ENCODE measurements at places on chromosomes 13 and 19.
A peak's percentile ranks its signal among the peaks of the same experiment; 100 is the strongest.

GRCh38 chr13:30241532-30241931 lies 65.8 kb downstream of the KATNAL1 start:
- DNase-seq: no peak

GRCh38 chr13:102484329-102484728 lies 82.5 kb upstream of the FGF14 start:
- DNase-seq: no peak

- no peak for DNase-seq
Observed at GRCh38 chr13:73938372-73939070, 195.7 kb downstream of the KLF12 start.

DNA sequence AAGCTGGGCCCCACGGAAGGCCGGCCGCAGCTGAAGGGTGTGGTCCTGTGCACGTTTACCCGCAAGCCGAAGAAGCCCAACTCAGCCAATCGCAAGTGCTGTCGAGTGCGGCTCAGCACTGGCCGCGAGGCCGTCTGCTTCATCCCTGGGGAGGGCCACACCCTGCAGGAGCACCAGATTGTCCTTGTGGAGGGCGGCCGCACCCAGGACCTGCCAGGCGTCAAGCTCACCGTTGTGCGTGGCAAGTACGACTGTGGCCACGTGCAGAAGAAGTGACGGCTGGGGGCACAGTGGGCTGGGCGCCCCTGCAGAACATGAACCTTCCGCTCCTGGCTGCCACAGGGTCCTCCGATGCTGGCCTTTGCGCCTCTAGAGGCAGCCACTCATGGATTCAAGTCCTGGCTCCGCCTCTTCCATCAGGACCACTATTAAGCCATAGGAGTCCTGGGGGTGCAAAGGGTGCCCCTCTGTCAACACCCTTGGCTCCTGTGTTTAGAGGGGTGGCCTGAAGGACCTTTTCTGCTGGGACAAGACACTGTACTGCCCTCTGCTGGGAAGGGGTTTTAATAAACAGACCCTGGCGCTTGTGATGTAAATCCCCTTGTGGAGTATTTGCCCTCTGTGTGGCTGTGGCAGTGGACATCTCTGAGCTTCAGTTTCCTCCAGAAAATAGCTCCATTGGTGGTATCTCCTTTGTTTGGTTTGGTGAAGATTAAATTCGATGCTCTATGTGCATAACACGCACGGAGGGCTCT lies 1.9 kb downstream of the MRPS12 start:
- DNase-seq: no peak

DNA sequence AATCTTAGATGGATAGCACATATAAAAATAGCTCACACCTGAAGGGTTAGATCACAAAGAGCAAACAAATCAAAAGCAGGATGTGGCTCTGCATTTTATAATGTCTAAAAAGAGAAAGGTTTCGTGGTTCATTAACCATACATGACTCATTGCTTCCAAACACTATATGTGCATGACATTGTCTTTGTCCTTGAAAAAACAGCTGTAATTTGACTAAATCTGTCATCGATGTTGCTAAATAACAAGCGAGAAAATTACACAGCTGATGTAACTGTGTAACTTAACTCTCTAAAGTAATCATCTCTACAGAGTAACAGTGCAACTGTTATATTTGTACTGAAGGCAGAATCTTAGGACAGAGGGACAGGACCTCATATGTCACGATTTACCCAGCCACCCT lies 383.1 kb upstream of the GPC6 start:
- DNase-seq: peak; percentile 97

GRCh38 chr19:6023085-6023682 lies 45.2 kb upstream of the RANBP3 start:
- no peak for DNase-seq

DNA sequence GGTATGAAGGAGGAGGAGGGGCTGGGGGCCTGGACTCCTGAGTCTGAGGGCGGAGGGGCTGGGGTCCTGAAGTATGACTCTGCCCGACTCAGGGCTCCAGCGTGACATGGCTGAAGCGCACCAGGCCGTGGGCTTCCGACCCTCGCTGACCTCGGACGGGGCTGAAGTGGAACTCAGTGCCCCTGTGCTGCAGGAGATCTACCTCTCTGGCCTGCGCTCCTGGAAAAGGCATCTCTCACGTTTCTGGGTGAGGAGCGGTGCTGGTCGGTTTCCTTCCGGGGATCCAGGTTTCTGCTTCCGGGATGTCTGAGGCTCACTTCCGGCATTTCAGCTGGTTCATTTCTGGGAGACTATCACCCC lies 1.2 kb downstream of the CPT1C start:
- no peak for DNase-seq

GRCh38 chr13:73231471-73231870 lies 172.7 kb downstream of the KLF5 start:
- DNase-seq: no peak

DNA sequence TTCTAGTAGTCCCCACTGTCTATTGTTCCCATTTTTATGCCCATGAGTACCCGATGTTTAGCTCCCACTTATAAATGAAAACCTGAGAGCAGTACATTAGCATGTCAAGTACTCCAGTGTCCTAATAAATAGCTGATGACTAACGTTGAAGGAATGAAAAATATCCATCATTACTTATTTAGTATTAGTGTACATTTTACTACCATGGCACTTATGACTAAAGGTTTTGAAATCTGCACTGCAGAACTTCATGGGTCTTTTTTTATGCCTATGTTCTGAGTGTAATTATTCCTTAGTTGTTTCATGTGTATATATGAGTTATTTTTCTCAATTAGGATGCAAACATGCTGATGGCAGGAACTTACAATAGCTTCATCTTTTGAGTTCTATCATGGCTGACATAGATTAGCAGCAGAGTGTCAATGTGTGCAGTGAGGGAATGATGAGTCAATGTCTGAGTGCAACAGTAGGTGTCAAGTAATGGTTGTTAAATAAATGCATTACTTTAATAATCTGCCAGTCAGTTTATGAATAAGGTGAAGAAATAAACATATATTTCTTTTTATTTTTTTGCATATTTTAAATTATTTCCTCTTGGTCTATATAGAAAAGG lies 188.4 kb downstream of the ITGBL1 start:
- no peak for DNase-seq

DNA sequence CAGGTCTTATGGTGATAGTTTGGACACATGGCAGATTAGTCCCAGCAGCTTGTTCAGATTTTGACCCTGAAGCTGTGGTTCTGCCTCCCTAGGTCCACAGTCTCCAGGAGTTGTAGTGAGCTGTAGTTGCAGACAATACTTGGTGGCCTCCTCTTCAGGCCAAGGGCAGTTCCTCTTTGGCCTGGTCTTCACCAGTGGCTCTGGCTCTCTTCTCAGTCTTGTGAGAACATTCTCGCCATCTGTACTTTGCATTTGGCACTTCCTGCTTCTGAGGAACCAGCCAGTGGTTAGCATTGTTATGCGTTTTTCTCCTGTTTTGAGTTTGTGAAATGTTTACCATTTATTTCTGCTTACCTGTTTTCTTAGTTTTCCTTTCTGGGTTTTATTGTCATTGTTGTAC lies 40.7 kb downstream of the PCCA start:
- no peak for DNase-seq
